Stimulated activated CD8-positive, alpha-beta memory T cell treated with anti-CD3 and anti-CD28 coated beads, Interleukin-4, amount 100 ng/mL, for 1 hour (primary cell): ENCODE measurements at places on chromosomes 6 and 20.

DNA sequence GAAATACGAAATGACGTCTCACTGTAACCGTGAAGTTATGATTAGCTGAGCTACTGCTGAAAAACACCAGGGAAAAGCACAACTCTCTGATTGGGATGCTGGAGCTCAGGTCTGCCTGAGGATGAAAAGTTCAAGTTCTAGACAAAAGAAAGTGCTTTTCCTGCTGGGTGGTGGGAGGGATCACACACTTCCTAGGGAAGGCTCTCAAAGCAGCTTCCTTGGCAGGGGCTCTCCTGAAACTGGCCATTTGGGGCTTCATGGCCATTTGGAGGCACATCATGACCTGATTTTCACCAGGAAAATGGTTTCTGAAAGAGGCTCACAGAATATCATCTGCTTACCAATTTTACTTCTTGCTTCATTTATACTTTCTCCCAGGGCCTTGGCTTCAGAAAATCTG, 97.1 kb upstream of the KCNK16 start:
- DNase-seq = no peak

DNA sequence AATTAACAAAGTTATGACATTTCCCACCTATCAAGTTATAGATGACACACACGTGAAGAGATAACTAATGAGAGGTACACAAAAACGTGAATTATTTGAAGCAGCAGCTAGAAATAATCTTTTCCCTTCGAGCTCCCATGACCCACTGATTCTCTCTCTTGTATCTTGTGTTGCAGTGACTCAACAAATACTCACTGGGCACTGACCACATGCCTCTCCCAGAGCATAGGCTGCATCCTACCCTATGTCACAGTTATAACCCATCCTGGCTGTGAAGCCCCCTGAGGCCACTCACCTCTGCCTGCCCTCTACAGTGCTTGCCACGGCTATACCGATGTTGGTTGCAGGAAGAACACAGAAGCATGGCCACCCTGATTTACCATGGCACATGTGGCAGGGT, 91.8 kb downstream of the INSM1 start:
- no peak for DNase-seq

GRCh38 chr6:76448109-76448508, 375.6 kb upstream of the IMPG1 start:
- no peak for DNase-seq

DNA sequence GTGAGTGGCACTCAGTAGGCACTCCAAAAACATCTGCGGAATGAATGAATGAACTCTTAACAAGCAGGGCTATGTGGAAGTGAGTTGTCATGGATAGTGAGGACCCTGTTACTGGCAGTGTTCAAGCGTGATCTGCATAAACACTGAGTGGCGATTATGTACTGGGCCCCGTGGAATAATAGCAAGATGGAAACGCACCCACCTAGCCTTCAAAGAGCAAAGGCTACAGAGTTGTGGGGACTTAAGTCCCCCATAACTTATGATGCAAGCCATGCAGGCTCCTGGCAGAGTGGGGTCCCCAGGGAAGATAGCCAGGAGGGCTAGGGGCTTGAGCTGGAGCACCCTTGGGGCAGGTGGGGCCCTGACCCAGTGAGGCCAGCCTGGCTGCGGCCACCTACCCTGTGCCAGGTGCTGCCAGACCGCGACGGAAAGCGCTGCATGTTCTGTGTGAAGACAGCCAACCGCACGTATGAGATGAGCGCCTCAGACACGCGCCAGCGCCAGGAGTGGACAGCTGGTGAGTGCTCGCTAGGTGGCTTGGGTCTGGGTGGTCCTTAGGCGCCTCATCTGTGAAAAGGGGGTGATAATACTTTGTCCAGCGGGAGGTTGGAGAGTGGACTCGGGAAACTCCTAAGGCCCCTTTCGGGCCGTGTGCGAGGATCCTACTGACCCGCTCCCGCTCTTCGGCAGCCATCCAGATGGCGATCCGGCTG, 20.0 kb downstream of the DEF6 start:
- no peak for DNase-seq

GRCh38 chr6:13526727-13527670, 39.6 kb upstream of the GFOD1 start:
- DNase-seq = no peak

DNA sequence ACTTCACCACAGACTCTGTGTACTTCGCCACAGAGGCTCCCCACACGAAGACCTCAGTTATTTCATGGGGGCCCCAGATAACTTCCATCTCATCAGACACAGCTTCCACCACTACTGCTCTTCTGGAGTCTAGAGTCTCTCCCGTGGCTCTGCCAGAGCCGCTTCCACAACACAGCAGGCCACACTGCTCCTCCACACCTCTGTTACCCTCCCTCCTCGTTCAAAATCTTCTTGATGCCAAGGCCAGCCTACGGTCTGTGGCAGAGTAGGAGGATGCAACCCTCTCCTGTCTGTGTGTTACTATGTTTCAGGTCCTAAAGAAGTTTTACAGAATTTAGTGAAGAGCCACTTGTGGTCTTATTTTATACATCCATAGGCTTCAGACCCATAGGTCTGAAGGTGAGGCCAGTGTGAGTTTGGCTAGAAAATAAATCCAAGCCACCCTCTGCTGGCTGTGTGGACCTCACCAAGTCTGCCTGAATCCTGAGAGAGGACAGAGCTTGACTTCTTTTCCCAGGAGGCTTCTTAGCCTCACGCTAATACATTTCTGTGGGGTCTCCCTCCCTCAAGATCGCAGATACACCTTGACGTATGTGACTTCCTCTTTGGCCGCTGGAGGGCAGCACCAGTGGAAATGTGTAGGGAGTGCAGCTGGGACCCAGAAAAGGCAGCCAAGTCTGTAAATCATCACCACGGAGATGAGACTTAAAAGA, 197.7 kb downstream of the FAXC start:
- no peak for DNase-seq

DNA sequence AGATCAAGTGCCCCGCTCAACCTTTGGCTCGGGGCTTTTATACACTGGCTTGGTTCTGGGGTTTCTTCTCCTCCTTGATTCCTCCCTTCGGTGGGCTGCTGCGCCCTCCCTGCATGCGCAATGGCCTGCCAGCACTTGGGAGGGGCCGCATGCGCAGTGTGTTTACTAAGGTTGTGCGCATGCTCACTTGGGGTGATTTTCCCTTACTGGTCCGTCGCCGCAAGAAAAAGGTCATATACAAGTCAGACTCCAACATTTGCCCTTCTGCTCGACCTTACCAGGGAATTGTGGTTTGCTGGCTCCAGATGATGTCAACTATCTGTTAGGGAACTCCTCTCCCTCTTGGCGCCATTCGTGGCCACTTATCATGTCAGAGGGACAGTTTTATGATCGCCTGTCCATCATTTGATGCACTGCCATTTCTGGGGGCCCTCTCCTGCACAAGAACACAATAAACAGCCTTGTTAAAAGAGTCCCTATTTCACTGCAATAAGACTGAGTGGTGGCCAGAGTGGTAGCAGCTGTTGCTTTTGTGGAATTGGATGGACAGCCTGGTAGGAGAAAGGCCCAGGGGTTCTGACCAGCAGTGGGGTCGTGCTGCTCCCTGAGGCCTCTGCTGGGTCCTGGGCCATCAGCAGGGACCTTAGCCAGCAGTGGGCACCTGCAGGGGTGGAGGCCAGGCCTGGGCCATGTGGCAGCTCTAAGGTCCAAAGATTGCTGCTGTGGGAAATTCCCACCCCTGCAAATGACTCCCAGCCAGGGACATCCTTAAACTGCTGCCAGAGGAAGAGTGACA, 2.8 kb upstream of the LBP start:
- DNase-seq = no peak

GRCh38 chr6:107124934-107125348, 9.6 kb upstream of the BEND3 start:
- DNase-seq = no peak

DNA sequence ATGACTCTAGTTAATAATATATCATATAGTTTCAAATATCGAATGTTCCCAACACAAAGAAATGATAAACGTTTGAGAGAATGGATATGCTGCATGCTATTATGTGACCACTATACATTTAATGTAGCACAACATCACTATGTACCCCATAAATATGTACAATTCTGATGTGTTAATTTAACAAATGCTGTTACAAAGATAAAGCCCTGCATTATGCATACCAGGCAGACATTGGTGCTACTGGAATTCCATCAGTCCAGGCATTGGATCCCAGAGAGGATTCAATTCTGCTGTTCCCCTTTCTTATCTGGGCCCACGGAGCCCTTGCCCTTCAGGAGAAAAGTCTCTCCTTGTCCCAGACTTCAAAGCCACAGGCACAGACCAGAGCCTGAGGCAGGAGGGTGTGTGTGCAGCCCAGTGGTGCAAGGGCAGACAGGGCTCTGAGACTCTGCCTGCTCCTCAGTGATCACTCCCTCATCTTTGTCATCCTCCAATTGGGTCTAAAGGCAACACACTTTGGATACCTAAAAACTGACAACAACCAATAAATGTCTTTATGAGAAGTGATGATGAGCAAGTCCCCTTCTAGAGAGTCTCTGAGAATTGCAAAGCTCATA, 45.2 kb downstream of the PSMG4 start:
- no peak for DNase-seq

DNA sequence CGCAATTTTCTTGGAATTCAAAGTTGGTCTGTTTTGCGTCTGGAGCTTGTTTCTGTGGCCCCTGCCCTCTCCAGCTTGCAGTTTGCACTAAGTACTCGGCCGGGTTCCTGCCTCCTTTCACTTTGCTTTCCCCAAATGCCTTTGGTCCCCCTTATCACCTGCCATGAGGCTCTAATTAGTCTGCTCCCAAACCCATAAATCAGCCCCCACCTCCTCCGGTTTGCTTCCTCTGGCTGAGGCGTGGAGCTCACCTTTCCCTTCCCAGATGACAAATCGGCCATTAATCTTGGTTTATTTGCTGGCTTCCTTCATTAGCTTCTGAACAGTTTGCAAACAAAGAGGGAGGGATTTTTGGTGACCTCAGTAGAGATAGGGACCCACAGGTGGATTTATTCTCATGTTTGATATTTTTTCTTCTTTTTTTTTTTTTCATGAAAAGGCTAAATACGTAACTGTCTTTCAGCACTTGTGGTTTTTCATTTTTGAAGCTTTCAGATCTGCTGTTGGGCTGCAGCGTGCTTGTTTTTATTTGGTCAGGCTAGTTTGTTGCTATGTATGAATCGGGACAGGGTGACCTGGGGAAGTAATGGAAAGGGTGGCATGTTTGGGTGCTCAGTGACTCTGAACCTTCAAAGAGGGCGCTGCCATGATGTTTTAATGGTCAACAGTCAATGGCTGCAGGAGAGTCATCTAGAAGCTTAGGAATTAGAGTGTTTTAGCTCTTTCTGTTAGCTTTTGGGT, 121.7 kb upstream of the JAG1 start:
- DNase-seq = no peak

GRCh38 chr20:62310757-62311121, 7.9 kb downstream of the ADRM1 start:
- no peak for DNase-seq

DNA sequence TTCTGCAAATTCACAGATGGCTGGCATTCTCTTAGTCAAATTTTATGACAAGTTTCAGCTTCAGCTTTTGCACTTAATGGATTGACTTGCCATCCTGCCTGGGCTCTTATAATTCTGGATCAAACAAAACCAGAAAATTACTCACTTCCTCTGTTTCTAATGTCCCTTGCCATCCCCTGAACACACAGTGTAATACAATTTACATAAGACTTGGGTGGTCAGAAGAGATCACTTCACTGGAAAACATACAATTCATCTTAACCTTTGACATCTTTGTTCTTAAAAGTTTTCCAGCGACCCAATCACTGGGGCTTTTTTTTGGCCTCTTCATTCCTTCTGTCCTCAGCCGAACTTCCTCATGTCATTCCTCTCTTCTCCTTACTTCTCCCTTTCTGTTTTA, 199.0 kb downstream of the ARHGAP18 start:
- no peak for DNase-seq

GRCh38 chr6:146369866-146370265, 173.8 kb upstream of the RAB32 start:
- DNase-seq = no peak

DNA sequence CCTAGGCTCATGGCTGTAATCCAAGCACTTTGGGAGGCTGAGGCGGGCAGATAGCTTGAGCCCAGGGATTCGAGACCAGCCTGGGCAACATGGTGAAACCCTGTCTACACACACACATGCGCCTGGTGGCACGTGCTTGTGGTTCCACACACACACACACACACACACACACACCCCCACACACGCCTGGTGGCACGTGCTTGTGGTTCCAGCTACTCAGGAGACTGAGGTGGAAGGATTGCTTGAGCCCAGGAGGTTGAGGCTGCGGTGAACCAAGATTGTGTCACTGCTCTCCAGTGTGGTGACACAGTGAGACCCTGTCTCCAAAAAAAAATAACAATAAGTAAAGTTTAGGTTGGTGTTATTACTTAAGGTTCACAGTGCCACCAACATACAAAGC, 165.8 kb downstream of the ZFAND3 start:
- no peak for DNase-seq

DNA sequence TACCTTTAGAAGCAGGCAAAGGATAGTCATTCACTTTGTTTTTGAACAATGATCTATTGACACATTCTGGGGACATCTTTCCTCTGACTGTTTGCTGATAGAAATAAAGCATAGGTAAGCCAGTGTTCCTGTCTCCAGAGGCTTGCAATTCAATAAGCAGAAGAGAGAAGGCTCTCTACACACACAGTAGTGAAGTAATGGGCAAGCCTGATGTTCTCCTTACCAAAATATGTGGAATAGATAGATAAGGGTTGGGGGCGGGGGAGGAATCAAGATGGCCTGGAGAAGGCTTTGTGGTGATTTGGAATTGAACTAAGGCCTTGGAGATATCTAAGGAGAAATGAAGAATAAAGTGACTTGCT, 27.3 kb downstream of the PAQR8 start:
- DNase-seq = no peak

GRCh38 chr6:91824331-91824730, 1237.5 kb upstream of the MAP3K7 start:
- DNase-seq = no peak

- DNase-seq = no peak
These were observed 133.7 kb upstream of the IFNGR1 start for GRCh38 chr6:137352859-137353258.

GRCh38 chr6:159693894-159694545, 979 bp upstream of the SOD2 start:
- DNase-seq = no peak

DNA sequence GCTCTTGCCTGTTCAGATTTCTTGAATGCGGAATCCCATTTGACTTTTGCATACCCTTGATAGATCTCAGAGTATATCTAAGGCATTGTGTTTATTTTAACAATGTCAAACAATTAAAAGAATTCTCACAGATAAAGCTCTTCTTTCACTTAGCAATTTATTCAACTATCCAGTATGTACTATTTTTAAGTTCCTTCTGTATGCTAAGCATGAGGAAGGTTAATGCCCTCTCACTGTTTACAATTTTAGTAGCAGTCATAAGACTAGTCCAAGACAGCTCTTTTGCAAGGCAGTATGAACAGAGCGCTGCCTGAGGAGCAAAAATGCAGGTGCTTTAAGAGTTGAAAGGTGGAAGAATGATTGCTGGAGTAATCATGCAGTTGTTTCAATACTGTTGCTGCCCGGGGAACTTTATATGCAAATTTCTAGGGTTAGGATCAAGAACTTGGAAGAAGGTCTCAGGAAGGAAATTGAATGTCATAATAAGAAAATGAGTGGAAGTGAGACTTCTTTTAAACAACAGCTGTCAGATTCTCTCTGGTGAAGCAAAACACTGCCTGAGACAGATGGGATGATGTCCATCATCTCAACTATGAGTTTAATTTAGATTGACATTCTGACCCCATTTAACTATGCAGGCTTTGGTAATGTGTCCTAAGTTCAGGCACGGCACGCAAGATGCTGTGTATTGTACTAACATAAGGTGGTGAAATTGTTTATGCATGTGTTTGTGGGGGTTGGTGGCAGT, 1303.5 kb upstream of the CITED2 start:
- no peak for DNase-seq

GRCh38 chr6:55088902-55089301, 85.4 kb upstream of the HCRTR2 start:
- no peak for DNase-seq
